Stimulated activated CD4-positive, alpha-beta T cell treated with anti-CD3 and anti-CD28 coated beads, Interleukin-15, amount 100 ng/mL, for 1 hour (primary cell): ENCODE measurements at places on chromosomes 3 and 15.

DNA sequence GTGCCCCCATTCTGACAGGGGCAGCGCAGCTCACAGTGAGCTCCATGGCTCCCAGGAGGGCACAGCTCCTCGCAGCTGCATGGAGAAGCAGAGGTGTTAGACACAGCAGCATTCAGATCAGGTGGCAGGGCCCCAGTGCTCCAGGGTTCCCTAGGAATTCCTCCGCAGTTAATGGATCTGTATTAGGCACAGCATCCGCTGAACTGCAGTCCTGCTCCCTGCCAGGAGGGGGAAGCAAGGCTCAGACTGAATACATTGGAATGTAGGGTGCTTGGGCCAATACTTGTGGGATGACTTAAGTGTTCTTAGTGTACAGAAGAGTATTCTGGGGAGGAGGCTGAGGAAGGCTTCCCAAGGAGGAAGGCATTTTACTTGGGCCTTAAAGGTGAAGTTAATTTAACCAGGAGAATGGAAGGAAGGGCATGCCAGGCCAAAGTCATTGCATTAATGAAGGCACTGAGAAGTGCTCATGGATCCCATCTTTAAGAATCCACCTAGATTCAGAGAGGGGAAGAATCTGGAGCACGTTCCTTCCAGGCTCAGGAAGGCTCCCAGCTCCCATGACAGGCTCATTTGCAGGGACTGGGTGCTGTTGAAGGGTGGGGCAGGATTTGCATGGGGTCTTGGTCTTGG is 111.6 kb downstream of the RAB11A start:
- DNase-seq, result no peak

DNA sequence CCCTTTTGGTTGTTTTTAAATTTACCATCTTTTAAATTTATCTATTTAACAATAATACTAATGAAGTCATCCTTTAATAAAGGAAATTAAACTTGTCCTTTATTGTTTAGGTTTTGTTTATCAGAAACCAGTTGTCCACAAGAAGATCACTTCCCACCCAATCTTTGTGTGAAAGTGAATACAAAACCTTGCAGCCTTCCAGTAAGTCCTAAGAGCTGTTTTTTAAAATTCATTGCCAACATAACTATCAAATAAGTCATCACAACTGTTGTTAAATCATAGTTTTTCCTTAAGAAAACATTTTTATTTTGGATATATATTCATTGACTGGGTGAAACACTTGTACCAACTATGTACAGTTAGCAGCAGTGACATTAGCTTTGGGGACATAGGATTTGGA is 59.4 kb downstream of the CALML4 start:
- DNase-seq, result no peak

DNA sequence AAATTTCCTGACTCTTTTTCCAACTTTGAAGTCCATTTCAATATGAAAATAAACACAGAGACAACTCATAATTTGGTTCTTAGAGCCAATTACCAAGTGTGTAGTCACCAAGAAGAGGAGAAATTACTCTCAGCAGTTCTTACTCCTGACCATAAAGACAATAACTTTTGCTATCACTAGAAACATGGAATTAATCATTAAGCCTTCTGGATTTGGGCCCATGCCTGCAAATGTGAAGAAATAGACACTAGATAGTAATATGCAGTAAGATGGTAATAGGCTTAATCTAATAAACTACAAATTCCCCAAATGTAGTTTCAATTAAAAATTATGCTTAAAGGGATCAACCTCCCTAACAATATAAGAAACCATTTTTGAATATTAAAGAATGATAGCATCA is 185.1 kb upstream of the AGTR1 start:
- no peak for DNase-seq

- no peak for DNase-seq
Measured at GRCh38 chr3:49780080-49780974, 6.0 kb downstream of the IP6K1 start.

GRCh38 chr3:127792541-127793292 is 29.6 kb downstream of the MGLL start:
- DNase-seq, result no peak
